Activated T-cell treated with anti-CD3 and anti-CD28 coated beads, Interleukin-2, amount 50 U/mL, for 72 hours (primary cell): ENCODE measurements at places on chromosomes 7 and 10. TPM values are rescaled to one million over a fixed set of nuclear protein-coding genes. Genes with fewer than 3 reads are reported as not detected.

GRCh38 chr10:32204606-32205005 is 142.4 kb downstream of the EPC1 start:
- H3K36me3 ChIP-seq = no peaks in the 10 kb centered on the region
- peaks cover 5% of the 10 kb centered on the region for H3K4me1 ChIP-seq
- no peak overlapping the region for H3K27ac ChIP-seq
- no peaks in the 10 kb centered on the region for H3K27me3 ChIP-seq

DNA sequence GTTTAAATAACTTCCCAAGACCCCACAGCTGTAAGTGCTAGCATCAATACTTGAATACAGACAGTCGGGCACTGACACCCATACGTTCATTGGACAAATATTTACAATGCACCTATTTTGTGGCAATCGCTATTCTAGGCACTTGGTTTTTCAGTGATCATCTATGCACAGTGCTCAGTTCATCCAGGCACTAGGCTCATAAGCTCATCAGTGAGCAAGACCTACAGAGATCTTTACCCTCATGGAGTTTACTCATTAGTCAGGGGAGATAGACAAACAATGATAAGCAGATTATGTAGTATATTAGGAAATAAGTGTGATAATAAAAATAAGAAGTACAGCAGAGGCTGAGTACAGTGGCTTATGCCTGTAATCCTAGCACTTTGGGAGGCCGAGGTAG is 7.6 kb upstream of the DHTKD1 start:
- no peak for DNase-seq
- no peak overlapping the region for H3K4me3 ChIP-seq
- no peaks in the 10 kb centered on the region for H3K36me3 ChIP-seq
- H3K4me1 ChIP-seq = no peaks in the 10 kb centered on the region
- no peaks in the 10 kb centered on the region for H3K27me3 ChIP-seq

GRCh38 chr7:49791088-49791741 is 17.8 kb downstream of the VWC2 start:
- no peak overlapping the region for H3K27ac ChIP-seq
- H3K4me3 ChIP-seq = no peak overlapping the region
- no peaks in the 10 kb centered on the region for H3K36me3 ChIP-seq
- H3K4me1 ChIP-seq = no peaks in the 10 kb centered on the region
- H3K27me3 ChIP-seq = no peaks in the 10 kb centered on the region
- DNase-seq = no peak

DNA sequence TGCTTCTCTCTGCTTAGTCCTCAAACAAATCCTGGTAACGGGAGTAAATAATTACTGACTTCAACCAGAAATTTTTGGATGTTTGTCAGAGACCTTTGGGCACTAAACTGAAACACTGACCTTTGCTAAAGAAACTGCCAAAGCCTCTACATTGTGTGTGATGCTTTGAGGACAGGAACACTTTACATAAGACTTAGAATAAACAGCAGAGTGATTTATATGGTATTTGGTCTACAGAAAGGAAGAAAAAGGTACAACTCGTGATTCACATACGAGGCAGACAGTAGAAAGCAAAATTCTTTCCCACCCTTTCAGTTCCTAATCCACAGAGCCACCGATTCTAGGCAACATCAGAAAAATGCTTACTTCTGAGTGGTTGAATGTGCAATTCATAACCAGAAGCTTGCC is 59.8 kb downstream of the SLC16A12 start:
- DNase-seq = no peak
- no peak overlapping the region for H3K27ac ChIP-seq
- no peak overlapping the region for H3K4me3 ChIP-seq
- H3K27me3 ChIP-seq = peaks cover 15% of the 10 kb centered on the region
- no peaks in the 10 kb centered on the region for H3K36me3 ChIP-seq

- no peak for DNase-seq
- H3K27ac ChIP-seq = no peak overlapping the region
- no peaks in the 10 kb centered on the region for H3K4me1 ChIP-seq
- H3K36me3 ChIP-seq = no peaks in the 10 kb centered on the region
- H3K27me3 ChIP-seq = no peaks in the 10 kb centered on the region
- H3K4me3 ChIP-seq = no peak overlapping the region
These were observed 15.0 kb downstream of the ELN start for GRCh38 chr7:74042746-74043522.

GRCh38 chr10:128851726-128852125 is 615.3 kb upstream of the MGMT start:
- no peak for DNase-seq
- no peaks in the 10 kb centered on the region for H3K27me3 ChIP-seq
- no peaks in the 10 kb centered on the region for H3K36me3 ChIP-seq
- H3K27ac ChIP-seq = no peak overlapping the region

The OR13A1 gene
- not detected for total RNA-seq

GRCh38 chr10:111112333-111112732 is 35.5 kb downstream of the ADRA2A start:
- H3K4me1 ChIP-seq = peaks cover 11% of the 10 kb centered on the region
- H3K27me3 ChIP-seq = no peaks in the 10 kb centered on the region
- no peak overlapping the region for H3K4me3 ChIP-seq

The GRID2IP gene
- 0.29 TPM for total RNA-seq
